ENCODE measurements at places on chromosomes 16 and 17. TPM values are rescaled to one million over a fixed set of nuclear protein-coding genes. Genes with fewer than 3 reads are reported as not detected.

The SCGB1C2 gene
- not detected for total RNA-seq

GRCh38 chr16:4788489-4788889 lies 344 bp upstream of the SEPTIN12 start:
- DNase-seq = no peak

DNA sequence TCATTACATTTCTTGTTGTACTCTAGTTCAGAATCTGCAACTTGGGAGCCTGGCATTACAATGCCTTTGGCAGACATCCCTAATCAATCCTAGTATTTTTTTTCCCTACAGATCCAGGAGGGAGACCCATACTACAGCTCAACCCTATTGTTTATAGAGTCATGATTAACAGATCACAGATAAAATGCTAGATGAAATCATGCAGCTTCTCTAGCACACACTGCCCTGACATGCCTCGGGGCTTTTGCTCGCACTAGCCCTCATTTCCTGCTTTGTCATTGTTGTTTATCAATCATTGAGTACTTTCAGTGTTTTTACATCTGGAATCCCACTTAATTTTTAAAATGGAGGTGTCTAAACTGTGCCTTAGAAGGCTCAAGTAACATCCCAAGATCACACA lies 412.5 kb downstream of the CA10 start:
- no peak for DNase-seq

The KRT33A gene
- not detected for total RNA-seq

The SLC52A1 gene
- not detected for total RNA-seq

DNA sequence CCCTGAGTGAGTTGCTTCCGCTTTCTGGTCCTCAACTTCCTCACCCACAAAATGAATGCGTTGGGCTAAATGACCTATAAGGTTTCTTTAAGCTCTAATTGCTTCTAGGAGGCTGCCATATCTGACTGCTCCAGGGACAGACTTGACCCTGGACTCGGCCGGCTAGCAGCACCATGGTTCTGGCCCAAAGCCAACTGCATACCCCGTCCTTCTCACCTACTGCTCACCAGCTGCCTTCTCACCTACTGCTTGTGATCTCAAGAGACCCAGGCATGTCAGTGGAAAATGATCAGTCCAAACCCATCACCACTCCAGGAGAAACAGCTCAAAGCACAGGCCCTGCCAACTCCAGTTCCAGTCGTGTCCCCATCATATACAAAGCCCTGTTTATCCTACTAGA lies 124.3 kb upstream of the IRX5 start:
- DNase-seq = no peak

DNA sequence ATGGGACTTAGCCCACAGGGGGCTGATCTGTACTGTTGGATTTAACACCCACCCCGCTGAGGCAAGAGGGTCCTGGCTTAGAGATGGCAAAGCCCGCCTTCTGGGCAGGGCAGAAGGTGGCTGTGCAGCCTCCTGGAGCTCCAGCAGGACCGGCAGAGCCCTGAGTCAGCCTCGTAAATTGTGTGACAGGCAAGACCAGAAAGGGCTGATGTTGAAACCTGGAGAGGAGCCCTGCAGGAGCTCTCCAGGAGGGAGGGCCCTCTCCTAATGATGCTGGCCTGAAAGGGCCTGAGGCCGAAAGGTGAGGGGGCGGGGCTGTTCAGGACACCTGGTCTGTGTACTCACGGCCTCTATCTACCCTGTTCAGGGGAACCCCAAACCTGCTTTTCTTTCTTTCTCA lies 22.5 kb upstream of the MYO15B start:
- no peak for DNase-seq

The RHBDL3 gene
- 3.8 TPM for total RNA-seq

DNA sequence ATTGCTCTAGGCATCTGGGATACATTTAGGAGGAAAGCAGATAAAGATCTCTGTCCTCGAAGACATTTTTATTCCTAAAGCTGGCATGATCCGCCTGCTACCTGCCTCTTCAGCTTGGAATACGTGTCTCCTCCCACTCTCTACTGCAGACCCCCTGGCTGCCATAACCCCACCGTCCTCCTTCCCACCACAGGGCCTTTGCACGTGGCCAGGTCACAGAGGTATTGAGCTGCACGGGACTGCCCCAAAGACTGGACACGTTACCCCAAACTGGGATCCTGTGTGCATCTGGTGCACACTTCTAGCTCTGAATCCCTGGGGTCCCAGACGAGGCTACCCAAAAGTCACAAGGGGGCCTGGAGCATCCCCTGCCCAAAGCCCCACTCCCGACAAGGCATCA lies 351.2 kb upstream of the EEF2KMT start:
- DNase-seq = no peak

DNA sequence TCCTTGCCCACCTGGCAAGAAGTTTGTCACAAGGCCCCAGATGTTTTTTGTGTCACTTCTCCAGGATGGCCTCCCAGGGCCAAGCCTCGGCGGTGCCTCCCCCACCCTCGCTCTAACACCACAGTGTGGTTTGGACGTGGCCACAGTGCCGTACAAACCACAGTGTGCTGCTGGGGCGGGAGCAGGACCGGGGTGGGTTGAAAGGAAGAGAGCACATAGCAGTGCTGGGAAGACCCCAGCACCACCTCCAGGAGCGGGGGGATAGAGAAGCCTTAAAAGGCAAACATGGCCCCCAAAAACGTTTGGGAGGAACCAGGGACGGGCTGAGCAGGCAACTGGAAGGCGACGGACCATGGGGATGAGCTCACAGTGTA lies 5.0 kb upstream of the BCL6B start:
- no peak for DNase-seq

DNA sequence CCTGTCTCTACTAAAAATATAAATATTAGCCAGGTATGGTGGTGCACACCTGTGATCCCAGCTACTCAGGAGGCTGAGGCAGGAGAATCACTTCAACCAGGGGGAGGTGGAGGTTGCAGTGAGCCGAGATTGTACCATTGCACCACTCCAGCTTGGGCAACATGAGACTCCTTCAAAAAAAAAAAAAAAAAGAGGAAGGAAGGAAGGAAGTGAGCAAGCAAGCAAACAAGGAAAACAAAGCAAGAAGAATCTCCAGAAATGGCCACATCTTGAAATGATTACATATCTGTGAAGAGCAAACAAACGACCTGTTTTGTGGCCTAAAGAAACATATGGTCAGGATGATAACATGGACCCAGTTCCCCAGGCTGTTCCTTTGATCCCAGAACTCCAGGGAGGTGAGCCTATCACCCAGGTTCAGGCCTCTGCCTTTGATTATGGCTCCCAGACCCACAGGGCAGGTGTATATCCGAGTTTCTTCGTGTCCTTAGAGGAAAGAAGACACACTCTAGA lies 8.9 kb downstream of the ACOX1 start:
- DNase-seq = no peak

- no peak for DNase-seq
Measured at GRCh38 chr16:75927810-75928209, 201.5 kb upstream of the CPHXL start.

DNA sequence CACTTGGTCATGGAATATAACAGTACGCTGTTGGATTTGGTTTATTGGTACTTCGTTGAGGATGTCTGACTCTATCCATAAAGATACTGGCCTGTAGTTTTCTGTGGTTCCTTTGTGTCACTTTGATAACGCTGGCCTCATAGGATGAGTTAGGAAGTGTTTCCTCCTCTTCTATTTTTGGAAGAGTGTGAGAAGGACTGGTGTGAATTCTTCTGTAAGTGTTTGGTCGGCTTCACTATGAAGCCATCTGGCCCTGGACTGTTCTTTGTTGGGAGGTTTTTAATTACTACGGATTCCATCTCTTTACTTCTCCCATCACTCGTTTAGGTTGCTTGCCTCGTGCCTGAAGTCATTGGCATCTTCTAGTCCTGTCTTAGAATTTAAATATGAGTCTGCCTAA lies 117.3 kb downstream of the OR1D5 start:
- DNase-seq = no peak

GRCh38 chr17:43813386-43813785 lies 19.6 kb downstream of the MPP3 start:
- DNase-seq = no peak

DNA sequence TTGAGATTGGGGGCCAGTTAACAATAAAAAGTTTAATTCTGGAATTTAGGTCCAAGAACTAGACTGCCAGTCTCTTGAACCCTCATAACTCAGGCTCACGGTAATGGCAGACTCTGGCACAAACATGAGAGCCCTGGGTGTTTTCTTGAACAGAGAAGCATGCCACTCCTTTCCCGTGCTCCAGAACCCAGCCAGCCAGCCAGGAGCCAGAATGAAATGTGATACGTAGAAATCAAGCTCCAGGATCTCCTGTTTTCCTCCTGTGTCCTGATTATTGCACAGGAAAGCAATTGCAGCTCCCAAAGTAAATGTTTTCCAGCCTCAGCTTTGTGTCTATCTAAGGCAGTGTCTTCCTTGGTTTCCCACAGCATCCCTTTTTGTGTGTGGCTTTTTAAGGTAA lies 46.2 kb upstream of the NOL11 start:
- no peak for DNase-seq

- no peak for DNase-seq
Measured at GRCh38 chr17:10178506-10178991, 19.9 kb downstream of the GAS7 start.

GRCh38 chr17:71055128-71055527 lies 885.8 kb downstream of the KCNJ2 start:
- DNase-seq = no peak

- DNase-seq = no peak
Measured at GRCh38 chr16:50519001-50519400, 29.2 kb upstream of the NKD1 start.

The HIGD1B gene
- total RNA-seq = not detected

DNA sequence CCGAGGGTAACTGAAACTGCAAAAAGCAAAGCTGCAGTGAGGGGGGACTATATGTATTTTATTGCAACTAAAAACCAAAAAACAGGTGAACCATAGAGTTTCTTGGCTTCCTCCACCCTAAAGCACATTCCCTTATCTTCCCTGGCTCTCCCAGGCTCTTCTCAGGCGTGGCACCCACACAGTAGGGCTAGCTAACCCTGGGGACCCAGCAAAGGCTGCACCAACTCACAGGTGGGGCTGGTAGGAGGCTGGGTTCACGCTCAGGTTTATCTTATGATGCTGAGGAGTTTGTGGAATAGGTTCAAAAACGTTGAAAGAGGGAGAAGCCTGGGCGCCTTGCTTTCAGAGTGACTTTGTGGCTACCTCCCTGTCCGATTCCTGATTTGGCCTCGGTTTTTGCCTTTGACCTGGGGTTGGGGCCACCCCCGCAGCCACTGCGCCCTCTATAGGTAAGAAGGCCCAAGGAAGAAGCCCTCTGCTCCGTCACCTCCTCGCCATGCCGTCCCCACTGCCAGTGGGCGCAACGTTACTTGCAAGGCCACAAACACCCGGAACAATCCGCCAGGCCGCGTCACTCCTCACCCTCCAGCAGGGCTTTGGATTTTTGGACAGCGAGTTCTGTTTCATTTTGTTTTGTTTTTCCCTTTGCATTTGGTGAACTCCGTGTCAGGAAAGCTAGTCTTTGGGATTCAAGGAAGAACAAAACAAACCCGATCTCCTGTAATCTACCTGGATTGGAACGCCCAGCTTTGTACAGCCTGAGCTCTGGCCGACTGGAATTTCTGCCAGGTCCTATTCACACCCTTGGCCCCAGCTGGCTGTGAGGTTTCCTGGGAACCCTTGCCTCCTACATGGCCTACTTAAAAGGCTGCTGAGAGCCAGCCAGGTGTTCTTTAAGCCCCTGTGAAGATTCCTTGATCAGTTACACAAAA lies 60.8 kb downstream of the TBC1D16 start:
- DNase-seq = no peak

- DNase-seq = no peak
Measured at GRCh38 chr17:1560101-1560857, 2.3 kb downstream of the PITPNA start.

DNA sequence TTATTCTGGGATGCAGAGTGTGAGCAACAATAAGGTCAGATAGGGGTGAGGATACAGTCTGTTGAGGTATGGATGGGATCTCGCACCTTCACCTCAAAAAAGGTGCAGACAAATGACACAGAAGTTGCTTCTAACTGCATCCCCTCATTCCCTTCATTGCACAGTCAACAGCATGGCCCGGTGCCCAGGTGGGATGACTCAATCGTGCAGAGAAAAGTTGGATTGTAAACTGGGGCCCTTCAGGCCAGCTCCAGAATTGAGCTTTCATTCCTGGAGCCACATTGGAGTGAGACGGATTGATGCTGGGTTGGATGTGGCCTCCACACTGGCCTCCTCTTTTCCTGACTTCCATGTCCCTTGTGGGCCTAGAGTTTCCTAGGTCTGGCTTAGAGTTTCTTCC lies 977.4 kb downstream of the KCNJ18 start:
- no peak for DNase-seq

The SYNGR3 gene
- not detected for total RNA-seq

- no peak for DNase-seq
Measured at GRCh38 chr17:69547947-69548346, 133.4 kb downstream of the MAP2K6 start.

DNA sequence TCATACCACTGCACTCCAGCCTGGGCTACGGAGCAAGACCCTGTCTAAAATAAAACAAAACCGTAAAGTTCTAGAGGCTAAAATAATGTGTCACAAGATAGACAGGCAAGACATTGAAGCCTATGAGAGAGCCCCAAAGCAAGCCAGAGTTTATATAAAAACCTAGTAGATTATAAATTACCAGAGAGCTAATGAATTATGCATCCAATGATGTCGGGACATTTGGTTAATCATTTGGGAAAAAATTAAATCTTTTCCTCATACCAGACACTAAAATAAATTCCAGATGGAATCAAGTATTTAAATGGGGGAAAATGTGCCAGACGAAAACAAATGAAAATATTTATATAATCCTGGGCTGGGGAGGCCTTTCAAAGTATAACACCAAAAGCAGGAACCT lies 24.2 kb downstream of the CCDC40 start:
- no peak for DNase-seq

GRCh38 chr17:63832455-63832854 lies 5.0 kb upstream of the FTSJ3 start:
- no peak for DNase-seq

- no peak for DNase-seq
Measured at GRCh38 chr17:42562388-42563142, 617 bp downstream of the COASY start.

DNA sequence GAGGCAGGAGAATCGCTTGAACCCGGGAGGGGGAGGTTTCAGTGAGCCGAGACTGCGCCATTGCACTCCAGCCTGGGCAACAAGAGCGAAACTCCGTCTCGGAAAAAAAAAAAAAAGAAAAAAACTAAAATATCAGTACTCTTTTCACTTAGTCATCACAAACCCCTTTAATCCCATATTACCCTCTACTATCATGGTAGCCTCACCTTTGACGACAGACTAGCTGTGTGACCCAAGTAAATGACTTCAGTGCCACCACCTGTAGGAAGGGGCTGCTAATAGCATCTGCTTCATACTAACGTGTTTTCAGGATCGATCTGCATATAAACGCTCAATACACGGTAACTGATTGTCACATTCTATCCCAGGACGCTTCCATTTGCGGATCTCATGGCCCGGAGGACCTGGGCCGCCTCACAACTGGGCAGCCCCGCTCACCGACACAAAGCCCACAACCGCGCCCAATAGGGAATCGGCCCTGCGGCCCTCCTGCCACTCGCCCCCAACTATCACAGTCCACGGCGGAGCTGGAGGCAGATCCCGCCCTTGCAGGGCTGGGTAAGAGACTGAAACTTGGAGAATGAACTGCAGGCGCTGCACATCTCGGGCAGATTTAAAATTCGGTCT lies 1.1 kb upstream of the ZNF263 start:
- no peak for DNase-seq

- no peak for DNase-seq
Measured at GRCh38 chr17:77146246-77146632, 5.5 kb downstream of the SEC14L1 start.
